ENCODE measurements at places on chromosomes 1 and 21.

DNA sequence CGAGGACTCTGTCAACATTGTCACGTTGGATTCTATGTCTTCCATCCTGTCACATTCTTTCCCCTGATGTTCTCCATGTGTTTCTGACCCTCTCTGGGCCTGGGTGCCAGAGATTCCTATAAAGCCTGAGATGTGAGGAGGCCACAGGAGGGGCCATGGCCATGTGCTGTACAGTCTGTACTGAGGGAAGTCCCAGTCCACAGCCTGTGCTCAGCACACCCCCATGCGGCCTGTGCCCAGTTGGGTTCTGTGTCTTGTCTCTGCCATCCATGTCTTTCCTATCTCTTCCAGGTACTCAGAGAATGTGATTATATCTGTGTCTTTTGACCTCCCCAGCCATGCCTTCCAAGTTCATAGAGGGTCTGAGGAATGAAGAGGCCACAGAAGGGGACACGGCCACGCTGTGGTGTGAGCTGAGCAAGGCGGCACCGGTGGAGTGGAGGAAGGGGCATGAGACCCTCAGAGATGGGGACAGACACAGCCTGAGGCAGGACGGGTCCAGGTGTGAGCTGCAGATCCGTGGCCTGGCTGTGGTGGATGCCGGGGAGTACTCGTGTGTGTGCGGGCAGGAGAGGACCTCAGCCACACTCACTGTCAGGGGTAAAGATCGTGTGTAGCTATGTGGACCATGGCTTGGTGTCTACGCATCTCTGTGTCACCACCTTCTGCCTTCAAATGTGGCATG lies 86.1 kb downstream of the OBSCN start:
- no peak for DNase-seq

DNA sequence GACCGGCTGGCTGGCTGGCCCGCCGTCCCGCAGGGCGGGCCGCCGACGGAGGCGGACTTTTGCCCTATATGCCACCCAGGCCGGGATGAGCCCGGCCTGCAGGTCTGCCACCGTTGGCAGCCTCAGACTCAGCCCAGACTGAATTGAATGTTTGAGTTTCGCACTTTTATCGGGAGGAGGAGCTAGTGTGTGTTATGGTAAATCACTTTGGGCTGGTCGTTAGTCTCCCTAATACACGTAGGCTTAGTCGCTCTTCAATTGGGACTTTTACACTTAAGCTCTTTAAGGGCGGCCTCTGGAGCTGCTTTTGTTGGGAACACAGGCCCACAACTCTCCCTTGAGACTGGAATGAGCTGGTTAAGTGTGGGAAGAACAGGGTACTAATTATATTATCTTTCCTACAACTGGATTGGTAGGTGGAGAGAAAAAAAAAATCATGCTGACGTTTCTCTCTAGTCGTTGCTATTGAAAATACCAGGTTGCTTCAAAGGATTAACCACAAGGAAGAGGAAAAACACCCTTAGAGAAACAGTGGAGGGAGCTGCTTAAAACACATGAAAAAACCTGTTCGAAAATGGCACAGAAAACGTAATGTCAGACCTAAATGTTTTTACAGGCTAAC lies 1.4 kb upstream of the IRF2BP2 start:
- DNase-seq: peak; percentile 76

GRCh38 chr1:31745946-31746670 lies 18.0 kb downstream of the ADGRB2 start:
- DNase-seq: no peak

DNA sequence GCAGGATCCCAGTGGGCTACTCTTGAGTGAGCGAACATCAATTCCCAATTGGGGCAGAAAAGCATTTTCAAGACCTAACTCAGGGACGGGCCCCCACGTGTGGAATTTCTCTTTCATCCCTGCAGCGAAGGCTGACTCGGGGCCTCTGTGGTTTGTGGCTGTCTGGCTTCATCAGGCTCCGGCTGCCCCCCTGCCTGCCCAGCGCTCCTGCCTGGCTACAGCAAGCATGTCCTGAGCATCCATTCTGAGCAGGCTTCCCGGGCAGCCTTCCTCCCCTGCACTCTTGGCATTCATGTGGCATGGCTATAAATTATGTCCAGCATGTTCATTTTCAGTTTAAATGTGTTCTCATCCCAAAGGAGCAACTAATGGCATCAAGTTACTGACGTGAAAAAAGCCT lies 588.1 kb downstream of the KIF26B start:
- no peak for DNase-seq

- DNase-seq: no peak
These were observed 11.4 kb downstream of the SLC1A7 start for GRCh38 chr1:53130878-53131589.

DNA sequence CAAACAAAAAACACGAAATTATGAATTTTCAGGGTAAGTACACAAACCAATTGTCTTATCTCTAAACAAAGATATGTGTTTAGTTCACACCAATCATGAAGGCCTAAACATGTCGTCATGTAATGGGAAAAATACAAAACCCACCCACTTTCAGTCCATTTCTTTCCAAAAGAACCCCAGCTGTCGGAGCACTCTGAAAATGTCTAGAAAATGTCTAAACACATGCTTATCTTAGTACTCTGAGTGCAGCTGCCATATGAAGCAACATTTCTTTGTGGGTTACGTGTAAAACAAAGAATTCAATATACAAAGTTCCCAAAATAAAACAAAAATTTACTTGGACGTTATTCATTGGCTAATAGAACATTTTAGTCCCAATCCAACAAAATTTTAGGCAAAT lies 22.7 kb downstream of the SERBP1 start:
- no peak for DNase-seq

GRCh38 chr21:30216041-30216723 lies at the start of gene CLDN8:
CLDN8 (minus strand) TSS chr21:30216097; CDS start chr21:30215925, 172 bp downstream.
- peak; percentile 79 for DNase-seq

GRCh38 chr1:115714572-115715141 lies 53.9 kb downstream of the CASQ2 start:
- peak; percentile 97 for DNase-seq

DNA sequence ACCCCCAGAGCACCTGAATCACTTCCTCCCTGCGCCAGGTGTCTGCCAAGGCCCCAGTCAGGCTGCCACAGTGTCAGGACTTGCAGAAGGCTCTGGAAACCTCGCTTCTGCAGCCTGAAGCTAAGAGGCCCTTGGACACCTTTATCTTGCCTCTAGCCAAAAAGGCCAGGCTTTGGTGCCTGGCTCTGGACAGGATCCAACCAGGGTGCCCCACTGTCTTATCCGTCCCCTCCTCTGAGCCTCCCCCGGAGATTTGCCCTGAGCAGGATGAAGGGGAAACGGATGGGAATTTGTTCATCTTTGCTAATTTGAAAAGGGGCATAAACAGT lies 12.8 kb upstream of the CLSTN1 start:
- no peak for DNase-seq

GRCh38 chr1:73910466-73910865 lies 287.5 kb downstream of the LRRIQ3 start:
- no peak for DNase-seq

DNA sequence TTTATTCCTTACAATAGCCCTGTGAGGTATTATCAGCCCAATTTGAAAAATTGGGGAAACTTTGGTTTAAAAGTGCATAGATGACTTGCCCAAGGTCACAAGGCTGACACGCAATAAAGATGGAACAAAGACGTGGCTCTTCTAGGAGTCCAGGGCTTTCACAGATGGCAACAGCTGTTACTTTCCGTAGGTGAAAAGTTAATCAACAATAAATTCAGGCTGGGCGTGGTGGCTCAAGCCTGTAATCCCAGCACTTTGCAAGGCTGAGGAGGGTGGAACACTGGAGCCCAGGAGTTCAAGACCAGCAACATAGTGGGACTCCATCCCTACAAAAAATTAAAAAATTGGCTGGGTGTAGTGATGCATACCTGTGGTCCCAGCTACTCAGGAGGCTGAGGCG lies 87.8 kb upstream of the ATF3 start:
- DNase-seq: no peak

- no peak for DNase-seq
These were observed 37.6 kb downstream of the CRYAA start for GRCh38 chr21:43206231-43207042.

- no peak for DNase-seq
These were observed 17.2 kb upstream of the CXADR start for GRCh38 chr21:17495680-17496079.

GRCh38 chr1:161139766-161140165 lies 7.3 kb upstream of the DEDD start:
- DNase-seq: peak; percentile 77

GRCh38 chr21:34826836-34827235 lies 158.0 kb downstream of the CLIC6 start:
- DNase-seq: no peak

GRCh38 chr21:16619281-16619680 lies 889.5 kb downstream of the USP25 start:
- DNase-seq: no peak

- DNase-seq: peak; percentile 25
These were observed 2.3 kb upstream of the USP16 start for GRCh38 chr21:29022166-29022565.

GRCh38 chr1:214974002-214974401 lies 108.5 kb upstream of the KCNK2 start:
- no peak for DNase-seq

- peak; percentile 33 for DNase-seq
These were observed 49.1 kb downstream of the HHAT start for GRCh38 chr1:210377731-210378333.
